Activated naive CD8-positive, alpha-beta T cell treated with anti-CD3 and anti-CD28 coated beads for 36 hours (primary cell): ENCODE measurements at places on chromosomes 2 and 18. TPM values are rescaled to one million over a fixed set of nuclear protein-coding genes. Genes with fewer than 3 reads are reported as not detected.

ABHD1 gene
- total RNA-seq: 0.54 TPM

MTLN gene
- total RNA-seq: 98.0 TPM

DNA sequence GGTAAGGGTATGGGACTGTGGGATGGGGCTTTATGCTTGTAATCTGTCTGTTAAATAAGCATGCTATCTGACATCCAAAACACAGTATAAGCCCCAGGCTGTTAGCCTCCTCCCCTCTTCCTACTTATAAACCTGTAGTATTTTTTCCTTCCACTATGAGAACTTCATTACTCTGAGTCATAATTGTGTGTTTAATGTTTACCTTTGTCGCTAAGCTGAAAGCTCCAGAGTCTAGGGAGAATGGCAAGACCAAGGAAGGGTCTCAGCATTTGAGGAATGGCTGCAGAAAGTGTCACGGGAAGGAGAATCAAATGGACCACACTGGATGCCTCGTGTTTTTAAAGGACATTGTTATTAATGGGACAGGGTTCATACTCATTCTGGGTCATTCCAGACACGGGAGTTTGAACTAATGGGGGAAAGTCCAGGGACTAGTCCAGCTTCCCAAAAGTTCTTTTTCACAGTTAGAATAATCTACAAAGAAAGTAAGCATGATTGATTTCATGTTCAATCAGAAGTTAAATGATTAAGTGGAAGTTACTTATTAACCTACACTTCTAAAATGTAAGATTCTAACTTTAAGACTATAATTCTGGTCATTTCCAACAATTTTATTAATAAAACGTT lies 292.2 kb downstream of the AFF3 start:
- H3K27me3 ChIP-seq: peaks cover 8% of the 10 kb centered on the region
- H3K4me1 ChIP-seq: no peaks in the 10 kb centered on the region
- H3K27ac ChIP-seq: no peak overlapping the region
- H3K4me3 ChIP-seq: no peak overlapping the region

GRCh38 chr18:45557779-45558178 lies 57.5 kb upstream of the SLC14A2 start:
- no peak overlapping the region for H3K4me3 ChIP-seq
- no peaks in the 10 kb centered on the region for H3K36me3 ChIP-seq
- DNase-seq: no peak
- H3K4me1 ChIP-seq: no peaks in the 10 kb centered on the region
- no peaks in the 10 kb centered on the region for H3K27me3 ChIP-seq

DNA sequence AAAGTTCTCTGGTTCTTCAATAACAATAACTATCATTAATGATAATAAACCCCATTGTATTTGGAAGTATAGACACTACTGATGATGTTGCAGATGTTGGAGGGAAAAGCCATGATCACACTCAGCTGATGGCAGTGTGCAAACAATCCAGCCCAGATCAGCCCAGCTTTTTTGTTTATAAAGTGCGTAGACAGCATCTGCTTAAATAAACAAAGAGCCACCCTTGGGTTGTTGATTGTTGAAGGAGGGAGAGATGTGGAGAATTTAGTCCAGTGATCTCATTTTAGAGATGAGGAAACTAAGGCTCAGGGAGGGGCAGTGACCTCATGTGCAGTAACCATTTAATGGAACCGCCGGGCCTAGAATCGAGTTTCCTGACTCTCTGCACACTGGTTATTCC lies 56.0 kb upstream of the MEX3C start:
- H3K36me3 ChIP-seq: no peaks in the 10 kb centered on the region
- H3K27me3 ChIP-seq: peaks cover 10% of the 10 kb centered on the region
- no peaks in the 10 kb centered on the region for H3K4me1 ChIP-seq
- H3K4me3 ChIP-seq: no peak overlapping the region

- H3K4me1 ChIP-seq: no peaks in the 10 kb centered on the region
- DNase-seq: no peak
- no peak overlapping the region for H3K27ac ChIP-seq
- peaks cover 6% of the 10 kb centered on the region for H3K27me3 ChIP-seq
- no peaks in the 10 kb centered on the region for H3K36me3 ChIP-seq
Measured at GRCh38 chr18:68548904-68549870, 165.7 kb downstream of the TMX3 start.
